ENCODE measurements at places on chromosomes 1 and 21.

DNA sequence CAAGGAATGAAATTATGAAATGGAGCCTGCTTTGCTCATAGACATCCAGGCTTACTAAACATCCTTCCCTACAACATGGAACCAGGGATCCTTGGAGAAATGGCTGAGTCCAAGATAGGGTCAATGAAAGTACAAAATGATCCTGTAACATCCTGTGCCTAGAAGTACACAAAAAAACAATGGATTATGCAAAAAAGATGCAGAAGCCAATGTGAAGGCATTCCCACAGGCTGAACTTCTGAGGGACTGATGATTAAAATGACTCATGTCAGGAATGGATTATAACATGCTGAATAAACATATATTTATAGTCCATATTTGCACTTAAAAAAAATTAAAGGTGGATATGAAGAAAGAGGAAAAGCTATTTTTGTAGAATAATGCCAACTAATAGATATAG lies 10.4 kb upstream of the HOOK1 start:
- no peak for DNase-seq

DNA sequence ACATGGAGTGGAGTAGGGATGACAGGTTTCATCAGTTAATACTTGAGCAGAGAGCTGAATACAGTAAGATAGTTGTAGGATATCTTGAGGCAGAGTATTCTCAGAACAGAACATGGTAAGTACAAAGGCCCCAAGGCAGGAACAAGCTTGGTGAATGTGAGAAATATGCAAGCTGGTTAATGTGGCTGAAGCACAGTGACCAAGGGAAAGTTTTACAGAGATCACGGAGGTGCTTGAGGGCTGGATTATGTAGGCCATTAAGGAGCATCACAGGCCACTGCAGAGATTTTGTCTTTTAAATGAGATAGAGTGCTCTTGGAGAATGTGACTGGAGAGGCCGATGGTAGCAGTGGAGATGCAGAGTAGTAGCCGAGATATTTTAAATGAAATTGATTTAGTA lies 54.0 kb upstream of the BOLA1 start:
- no peak for DNase-seq

DNA sequence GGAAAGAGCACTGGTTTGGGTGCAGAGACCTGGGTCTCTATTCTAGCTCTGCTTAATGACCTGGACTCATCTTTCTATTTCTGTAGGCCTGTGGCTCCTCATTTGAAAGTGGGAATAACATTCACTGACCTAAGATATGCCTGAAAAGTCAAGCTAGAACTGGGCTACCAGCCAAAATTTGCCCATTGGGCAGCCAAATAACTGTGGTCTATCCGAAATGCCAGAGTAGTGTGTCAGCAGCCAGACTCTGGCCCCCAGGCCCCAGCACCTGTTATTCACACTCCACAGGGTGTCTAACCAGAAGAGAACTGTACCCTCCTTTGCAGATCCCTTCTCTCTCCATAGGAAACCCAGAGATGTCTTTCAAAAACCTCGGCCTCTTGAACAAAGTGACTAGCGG lies 12.6 kb downstream of the DAB1 start:
- DNase-seq, result no peak

DNA sequence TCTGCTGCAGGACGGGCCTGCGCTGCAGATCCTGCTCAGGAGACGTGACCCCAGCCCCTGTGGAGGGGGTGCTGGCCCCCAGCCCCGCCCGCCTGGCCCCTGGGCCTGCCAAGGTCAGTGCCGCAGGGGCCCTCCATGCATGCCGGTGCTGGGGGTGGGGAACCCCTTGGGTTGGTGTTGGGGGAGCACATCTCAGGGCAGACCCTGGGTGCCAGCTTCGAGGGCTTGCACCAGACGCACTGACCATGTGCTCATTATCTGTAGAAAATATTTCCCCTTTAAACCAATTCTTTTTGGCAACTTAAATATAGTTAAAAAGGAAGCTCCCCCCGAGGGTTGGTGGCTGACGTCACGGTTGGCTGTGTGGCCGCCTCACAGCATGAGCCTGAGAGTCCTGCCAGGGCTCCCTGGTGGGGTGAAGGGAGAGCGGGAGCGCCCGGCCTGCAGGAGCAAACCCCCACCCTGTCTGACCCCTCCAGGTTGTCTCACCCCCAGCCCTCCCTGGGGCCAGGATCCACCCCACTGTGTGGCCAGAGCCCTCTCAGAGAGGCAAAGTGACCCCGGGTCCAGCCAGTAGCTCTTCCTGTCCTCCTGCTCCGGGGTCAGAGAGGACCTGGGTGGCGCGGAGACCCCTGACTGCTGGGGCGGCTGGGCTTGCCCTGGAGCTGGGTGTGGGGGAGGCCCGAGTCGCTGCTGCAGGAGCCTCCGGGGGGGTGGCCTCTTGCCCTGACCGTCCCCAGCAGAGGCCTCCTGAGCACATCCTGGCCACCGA lies 5.3 kb upstream of the PFKL start:
- DNase-seq, result no peak

DNA sequence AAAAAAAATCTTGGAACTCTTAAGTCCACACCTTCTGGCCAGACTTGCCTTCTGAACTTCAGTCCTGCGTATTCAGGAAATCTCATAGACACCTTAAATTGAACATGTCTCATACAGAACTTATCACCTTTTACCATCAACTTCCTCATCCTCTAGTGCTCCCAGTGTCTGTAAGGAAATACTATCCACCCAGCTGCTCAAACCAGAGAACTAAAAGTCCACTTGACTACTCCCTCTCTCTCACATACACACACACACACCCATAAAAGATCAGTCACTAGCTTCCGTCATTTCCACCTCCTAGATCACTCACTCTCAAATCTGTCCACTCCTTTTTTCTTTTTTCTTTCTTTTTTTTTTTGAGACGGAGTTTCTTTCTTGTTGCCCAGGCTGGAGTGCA lies 10.9 kb upstream of the CAP1 start:
- no peak for DNase-seq

GRCh38 chr1:180981596-180982387 lies 40.9 kb downstream of the STX6 start:
- no peak for DNase-seq

- no peak for DNase-seq
Observed at GRCh38 chr1:78165816-78166215, 120.0 kb downstream of the GIPC2 start.

GRCh38 chr1:42943166-42943565 lies 15.5 kb downstream of the SLC2A1 start:
- DNase-seq, result no peak

DNA sequence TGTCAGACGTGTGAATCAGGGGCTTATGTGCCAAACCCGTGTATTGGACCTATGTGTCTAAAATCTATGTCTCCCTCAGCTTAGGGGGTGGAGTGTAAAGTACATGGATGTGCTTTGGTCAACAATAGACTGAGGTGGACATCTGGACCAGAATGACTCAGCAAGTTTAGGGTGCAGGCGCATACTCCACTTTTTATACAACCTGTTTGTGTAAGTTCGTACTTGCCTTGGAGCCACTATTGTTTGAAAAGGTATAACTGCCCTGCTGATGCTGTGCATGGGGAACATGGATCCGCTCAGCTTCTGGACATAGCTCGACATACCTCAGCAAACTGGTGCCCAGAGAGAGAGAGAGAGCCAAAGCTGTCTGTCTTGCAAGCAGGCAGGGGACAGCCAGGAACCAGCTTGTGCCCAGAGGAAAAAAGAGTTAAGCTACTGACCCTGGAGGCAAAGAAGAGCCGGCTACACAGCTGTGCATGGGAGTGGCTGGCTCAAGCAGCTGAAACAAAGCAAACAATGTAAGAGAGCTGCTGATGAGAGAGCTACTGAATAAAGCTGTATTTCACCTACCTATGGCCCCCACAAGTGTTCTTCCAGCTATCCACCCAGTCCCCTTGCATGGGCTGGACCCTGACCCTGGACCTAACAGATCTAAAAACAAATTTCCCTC lies 41.2 kb downstream of the GJA5 start:
- no peak for DNase-seq

DNA sequence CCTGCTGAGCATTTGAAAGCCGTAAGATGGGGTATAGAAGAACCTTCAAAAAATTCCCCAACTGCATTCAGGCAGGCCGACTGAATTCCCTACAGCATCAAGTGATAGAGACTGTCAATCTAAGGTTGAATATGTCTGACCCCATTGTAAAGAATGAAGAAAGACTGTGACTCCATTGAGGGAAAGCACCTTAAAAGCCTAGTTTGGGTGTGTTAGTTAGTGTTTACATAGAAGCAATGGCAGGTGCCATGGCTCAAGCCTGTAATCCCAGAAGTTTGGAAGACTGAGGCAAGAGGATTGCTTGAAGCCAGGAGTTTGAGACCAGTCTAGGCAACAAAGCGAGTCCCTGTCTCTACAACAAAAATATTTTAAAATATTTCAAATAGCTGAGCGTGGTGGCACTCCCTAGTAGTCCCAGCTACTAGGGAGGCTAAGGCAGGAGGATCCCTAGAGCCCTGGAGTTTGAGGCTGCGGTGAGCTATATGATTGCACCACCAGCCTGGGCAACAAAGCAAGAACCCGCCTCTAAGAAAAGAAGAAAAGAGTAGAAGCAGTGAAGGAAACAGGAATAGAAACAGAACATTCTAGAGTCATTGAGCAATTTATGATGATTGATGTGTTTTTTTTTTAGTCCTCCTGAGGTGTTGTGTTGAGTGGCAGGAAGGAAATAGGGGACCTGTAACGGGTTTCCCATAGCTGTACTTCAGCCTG lies 15.4 kb downstream of the POLR3GL start:
- no peak for DNase-seq

GRCh38 chr1:85030536-85030935 lies 17.8 kb downstream of the MCOLN3 start:
- DNase-seq, result no peak

- no peak for DNase-seq
Observed at GRCh38 chr1:201096977-201097856, 15.0 kb downstream of the CACNA1S start.

DNA sequence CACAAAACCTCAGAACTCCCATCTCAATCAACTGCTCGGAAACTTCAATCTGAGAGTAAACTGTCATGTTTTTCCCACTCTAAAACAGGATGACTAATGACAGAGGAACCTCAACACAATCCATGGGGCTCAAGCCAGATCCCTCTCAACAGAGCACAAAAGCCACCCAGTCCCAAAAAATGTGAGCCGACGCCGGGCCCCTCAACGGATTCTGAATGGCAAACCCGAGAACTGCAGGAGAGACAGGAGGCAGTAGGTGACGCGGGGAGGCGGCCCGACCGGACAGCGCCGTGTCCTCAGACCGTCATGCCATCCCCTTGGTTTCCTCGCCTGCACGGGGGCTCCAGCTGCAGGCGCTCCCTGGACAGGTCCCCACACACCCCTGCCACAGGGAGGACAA lies 53.4 kb downstream of the SSBP3 start:
- DNase-seq, result no peak

- no peak for DNase-seq
Observed at GRCh38 chr1:221543529-221544120, 198.3 kb downstream of the DUSP10 start.

DNA sequence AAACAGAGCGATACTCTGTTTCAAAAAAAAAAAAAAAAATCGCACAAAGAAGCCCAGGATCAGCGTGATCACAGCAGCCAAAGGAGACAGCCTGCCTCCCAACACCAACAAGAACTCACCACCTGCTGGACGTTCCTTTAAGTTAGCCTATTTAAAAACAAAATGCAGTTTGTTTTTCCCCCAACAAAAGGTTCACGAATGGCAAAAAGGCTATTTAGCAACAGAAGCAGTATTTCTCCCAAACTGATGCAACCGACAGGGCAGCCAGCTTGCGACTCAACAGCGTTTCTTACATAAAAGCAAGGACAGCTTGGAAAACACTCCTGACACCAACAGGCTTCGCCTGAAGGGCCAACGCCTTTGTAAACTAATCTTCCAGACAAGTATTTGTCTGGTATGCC lies 6.8 kb downstream of the SSU72 start:
- DNase-seq, result no peak

GRCh38 chr1:61124078-61124477 lies 41.7 kb downstream of the NFIA start:
- DNase-seq, result no peak

- DNase-seq, result no peak
Observed at GRCh38 chr21:40043866-40044265, 176.6 kb downstream of the PCP4 start.

DNA sequence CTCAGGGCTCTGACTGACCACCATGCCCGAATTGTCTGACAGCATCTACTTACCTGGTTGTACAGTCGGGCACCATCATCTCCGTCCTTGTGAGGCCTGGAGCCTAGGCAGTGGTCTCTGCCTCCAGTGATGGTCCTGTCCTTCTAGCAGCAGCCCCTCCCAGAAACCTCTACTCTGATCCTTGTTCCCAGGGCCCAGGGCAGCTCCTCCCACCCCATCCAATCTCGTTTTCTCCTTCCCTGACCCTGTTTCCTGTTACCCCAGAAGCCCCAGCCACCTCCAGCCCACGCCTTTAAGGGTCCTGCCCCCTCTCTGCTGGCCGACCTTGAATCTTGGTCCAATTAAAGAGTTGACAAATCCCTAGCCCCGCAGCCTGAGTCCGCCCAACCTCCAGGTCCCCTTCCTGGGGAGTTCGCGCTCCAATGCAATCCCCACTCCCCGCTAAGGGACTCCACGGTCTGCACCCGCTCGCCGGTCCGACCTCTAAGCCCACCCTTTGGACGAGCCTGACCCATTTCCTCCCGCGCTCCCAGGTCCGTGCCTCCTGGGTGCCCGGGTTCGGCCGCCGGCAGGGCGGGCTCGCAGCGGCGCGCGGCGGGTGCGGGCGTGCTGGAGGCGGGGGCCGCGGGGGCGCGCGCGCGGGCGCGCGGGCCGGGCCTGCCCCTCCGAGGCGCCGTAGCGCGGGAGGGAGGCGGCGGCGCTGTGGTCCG lies at the start of gene B4GALT2:
Gene B4GALT2 (plus strand): TSS at position 660 of the 710 bp plus-strand sequence. CDS start 1,951 bp downstream, outside the sequence.
- no peak for DNase-seq

GRCh38 chr1:15825800-15826199 lies 18.4 kb upstream of the UQCRHL start:
- DNase-seq, result no peak

DNA sequence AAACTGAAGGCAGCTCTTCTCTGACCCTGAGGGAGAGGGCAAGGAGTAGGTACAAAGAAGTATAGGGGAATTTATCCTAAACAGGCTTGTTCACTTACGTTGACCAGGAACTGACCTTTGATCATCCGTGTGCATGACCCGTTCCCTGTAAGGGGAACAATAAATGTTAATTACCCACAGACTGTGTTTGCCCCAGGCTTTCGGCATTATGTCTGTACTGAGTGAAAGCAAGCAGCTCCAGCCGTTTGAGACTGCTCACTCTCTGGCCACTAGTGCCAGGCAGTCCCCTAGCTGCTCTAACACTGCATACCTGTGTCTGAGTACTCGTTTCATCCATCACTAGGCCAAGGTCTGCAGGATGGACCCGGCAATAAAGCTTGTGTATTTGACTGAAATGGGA lies 1365.3 kb downstream of the NCAM2 start:
- DNase-seq, result no peak

- DNase-seq, result no peak
Observed at GRCh38 chr1:77831566-77831965, 52.1 kb downstream of the MIGA1 start.

DNA sequence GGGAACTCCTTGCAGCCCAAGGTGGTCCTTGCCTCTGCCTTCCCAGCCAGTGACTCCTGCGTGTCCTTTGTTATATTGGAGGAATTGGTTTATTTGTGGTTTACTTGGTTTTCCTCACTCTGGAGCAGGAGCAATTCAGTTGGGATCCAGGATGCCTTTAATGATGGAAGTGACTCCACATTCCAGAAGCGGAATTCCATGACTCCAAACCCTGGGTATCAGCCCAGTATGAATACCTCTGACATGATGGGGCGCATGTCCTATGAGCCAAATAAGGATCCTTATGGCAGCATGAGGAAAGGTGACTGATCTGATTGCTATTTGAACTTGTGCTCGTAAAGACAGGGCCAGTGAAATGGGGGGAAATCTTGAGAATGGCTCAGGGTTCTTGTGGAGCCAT lies 15.1 kb upstream of the PIGV start:
- no peak for DNase-seq
